ENCODE measurements at places on chromosomes 2 and 18.

DNA sequence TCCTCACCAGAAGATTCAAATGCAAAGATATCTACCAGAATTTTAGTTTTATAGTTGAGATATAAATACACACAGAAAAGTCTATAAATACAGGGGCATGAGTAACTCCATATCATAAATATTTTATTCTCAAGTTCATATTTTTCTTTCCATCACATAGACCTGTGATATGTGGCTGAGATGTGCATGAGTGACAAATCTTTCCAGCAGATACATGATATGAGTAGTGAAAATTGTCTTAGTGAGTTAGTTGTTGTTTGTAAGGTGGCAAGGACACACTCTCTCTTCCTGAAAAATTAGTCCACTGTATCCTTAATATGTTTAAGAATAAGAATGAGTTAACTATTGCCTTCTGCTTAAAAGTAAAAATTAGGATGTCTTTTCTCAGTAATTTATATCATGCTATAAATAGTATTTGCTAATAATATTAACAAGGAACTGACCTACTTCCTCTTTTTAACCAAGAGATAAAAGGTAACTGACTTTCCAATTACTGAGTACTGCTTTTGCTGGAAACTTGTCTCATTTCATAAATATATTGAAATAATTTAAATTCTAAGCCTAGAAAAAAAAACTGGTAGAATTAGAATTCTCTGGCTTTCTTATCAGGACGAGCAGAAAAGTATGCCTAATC lies 85.2 kb upstream of the SESTD1 start:
- no peak for DNase-seq

- no peak for DNase-seq
These were observed 34.3 kb upstream of the SNED1 start for GRCh38 chr2:240963868-240964703.

GRCh38 chr2:173043476-173043875 lies 32.2 kb upstream of the MAP3K20 start:
- no peak for DNase-seq

GRCh38 chr2:223122781-223123180 lies 70.8 kb downstream of the KCNE4 start:
- no peak for DNase-seq

- DNase-seq = no peak
These were observed 164.7 kb downstream of the GRB14 start for GRCh38 chr2:164456619-164457018.

DNA sequence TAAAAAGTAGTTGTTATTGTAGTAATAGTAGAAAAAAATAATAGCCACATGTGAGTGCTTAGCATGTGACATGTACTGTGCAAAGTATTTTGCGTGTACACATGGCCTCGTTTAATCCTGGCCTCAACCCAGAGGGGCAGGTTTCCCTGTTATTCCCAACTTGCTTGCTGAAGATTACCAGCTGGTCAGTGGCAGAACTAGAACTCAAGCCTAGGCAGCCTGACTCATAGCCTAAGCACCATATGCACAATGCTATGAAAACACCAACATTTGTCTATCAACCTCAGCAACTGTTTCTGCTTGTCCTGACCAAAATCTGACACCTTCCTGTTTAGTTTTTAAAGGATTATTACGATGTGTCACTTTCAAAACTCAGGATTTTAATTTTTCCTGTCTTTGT lies 234.9 kb upstream of the SMAD7 start:
- no peak for DNase-seq

GRCh38 chr18:48905513-48905912 lies 45.3 kb downstream of the SMAD7 start:
- DNase-seq = no peak

DNA sequence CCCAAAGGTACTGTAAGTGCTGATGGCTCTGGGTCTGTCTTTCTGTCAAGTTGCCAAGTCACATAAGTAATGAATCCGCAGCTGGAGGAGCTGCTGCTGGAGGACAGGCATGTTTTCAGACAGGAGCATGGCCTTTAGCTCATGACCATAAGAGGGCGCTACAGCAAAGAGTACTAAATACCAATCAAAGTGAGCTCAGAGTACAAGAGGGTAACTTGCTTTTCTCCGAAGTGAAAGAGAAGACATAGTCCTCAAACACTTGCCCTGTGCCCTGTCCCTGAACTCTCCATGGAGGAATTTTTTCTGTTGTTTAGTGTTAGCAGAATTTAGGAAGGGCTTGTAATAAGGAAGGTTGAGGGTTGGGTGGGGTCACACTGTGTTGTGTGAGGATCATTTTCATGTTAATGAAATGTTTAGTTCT lies 58.0 kb upstream of the EML6 start:
- DNase-seq = no peak

- no peak for DNase-seq
These were observed 7.9 kb upstream of the CKAP2L start for GRCh38 chr2:112772322-112772721.

DNA sequence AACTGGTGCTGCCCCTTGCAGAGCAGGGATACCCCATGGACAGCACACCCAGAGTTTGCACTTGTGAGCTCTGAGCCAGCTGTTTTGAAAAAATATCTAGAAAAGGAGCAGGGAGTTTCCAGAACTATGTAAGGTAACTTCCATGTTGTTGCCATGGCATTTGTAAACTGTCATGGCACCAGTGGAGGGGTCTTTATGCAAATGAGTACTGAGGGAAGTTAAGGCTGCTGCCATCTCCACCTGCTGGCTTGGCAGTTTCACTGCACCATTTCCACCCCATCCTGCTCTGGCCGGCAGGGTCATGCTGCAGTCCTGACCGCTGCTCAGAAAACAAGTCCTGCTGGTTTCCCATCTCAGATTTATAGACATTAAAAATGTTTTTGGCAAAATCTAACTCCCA lies 52.3 kb upstream of the SNTG2 start:
- no peak for DNase-seq

- DNase-seq = no peak
These were observed 136.4 kb downstream of the GLI2 start for GRCh38 chr2:120871881-120872620.

DNA sequence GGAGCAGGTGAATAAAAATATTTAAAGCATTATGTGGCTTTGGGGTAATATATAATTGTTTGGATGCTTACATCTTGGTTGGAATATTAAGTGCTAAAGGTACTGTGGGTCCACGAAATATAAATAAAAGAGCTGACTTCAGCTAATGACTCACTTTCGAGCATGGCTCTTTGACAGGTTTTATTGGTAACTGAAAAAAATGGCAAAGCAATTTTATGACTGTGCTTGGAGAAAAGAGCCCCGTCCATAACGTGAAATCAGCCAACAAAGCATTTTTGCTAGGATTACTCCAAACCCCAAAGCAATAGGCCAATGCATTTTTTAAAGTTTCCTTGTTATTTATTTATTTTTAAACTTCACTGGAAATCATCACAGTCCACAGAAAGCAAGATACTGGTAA lies 397.2 kb upstream of the CDH19 start:
- no peak for DNase-seq

- DNase-seq = no peak
These were observed 10.7 kb downstream of the CYRIA start for GRCh38 chr2:16654833-16655444.

DNA sequence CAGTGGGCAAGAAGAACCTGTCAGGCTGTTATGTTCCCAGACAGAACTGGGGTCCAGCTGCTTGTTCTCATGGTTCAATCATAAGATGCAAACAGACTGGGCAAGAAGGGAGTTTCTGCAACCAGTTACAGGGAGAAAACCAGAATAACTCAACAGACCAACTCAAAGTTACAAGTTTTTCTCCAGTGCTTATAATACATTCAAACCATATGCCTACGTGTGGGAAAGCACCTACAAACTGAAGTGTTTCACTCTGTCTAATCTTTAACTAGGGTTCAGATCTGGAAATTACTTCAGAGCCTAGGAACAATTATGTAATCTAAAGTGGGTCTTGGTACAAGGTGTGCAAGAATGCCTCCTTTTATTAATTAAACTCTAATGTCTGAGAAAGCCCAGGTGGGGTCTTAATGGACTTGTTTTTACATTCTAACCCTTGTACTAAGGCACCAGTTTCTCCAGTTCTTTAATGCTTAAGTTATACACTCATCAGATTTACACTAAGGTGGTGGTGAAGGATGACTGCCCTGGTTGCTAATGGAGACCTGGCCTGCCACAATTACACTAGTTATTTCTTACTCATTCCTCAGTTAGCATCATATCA lies 951.9 kb downstream of the TSN start:
- no peak for DNase-seq

- no peak for DNase-seq
These were observed 1015.0 kb downstream of the BCL11A start for GRCh38 chr2:59538398-59538911.

- DNase-seq = no peak
These were observed 53.1 kb upstream of the TMEM87B start for GRCh38 chr2:112001942-112002341.

GRCh38 chr2:157874997-157875640 lies 1.0 kb downstream of the ACVR1 start:
- no peak for DNase-seq

DNA sequence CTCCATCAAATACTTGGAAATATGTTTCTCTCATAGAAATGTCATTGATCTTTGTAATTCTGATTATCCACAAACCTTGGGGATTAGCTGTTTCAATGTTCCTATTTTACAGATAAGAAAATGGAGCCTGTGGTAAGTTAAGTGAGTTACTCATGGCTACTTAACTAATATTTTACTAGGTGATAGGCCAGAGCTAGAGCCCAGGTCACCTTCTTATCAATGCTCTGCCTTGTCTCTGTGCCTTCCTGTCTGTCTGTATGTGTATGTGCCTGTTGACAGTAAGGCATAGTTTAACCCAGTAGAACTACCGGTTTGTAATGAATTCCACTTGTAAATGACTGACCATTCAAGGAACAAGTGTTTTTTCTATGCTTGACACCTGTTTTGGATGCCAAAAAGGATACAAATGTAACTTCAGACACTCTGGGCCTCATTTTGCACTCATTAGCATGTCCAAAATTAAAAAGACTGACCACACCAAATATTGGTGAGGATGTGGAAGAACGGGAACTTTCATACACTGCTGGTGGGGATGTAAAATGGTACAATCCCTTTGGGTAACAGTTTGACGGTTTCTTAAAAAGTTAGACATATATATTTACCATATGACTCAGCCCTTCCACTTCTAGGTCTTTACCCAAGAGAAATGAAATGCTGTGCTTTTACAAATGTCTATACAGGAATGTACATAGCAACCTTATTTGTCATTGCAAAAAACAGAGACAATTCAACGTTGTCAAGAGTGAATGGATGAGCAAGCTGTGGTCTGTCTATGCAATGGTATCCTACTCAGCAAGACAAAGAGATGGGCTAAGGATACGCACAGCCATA lies 19.6 kb upstream of the IL1A start:
- no peak for DNase-seq
